CD8-positive, alpha-beta memory T cell (primary cell): ENCODE measurements at places on chromosomes 3 and 15. TPM values are rescaled to one million over a fixed set of nuclear protein-coding genes. Genes with fewer than 3 reads are reported as not detected.

DNA sequence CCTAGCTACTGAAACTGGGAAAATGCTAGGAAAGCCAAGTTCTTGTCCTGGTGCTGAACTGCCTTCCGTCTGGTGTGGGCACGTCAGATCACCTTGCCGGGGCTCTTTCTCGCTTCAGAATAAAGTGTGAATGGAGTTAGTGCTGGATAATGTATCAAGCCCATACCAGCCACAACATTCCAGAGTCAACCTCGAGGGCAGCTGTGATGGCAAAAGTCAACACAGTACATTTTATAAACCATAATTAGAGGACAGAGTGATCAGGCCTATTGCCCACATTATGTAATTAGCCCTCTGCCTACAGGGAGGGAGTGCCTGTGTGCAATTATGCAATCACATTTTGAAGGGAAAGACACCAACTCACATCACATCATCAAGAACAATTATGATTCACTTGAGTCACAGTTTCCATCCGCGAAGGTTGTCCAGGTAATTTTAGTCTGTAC lies 165.2 kb downstream of the RORA start:
- DNase-seq: no peak
- no peaks in the 10 kb centered on the region for H3K36me3 ChIP-seq
- no peaks in the 10 kb centered on the region for H3K4me1 ChIP-seq
- H3K27ac ChIP-seq: no peak overlapping the region

- H3K4me3 ChIP-seq: no peak overlapping the region
- no peaks in the 10 kb centered on the region for H3K36me3 ChIP-seq
- no peaks in the 10 kb centered on the region for H3K4me1 ChIP-seq
- H3K27me3 ChIP-seq: no peaks in the 10 kb centered on the region
Measured at GRCh38 chr3:175608911-175609310, 749.8 kb downstream of the NAALADL2 start.

GRCh38 chr3:53709256-53709655 lies 137.0 kb downstream of the CHDH start:
- no peak overlapping the region for H3K4me3 ChIP-seq

DNA sequence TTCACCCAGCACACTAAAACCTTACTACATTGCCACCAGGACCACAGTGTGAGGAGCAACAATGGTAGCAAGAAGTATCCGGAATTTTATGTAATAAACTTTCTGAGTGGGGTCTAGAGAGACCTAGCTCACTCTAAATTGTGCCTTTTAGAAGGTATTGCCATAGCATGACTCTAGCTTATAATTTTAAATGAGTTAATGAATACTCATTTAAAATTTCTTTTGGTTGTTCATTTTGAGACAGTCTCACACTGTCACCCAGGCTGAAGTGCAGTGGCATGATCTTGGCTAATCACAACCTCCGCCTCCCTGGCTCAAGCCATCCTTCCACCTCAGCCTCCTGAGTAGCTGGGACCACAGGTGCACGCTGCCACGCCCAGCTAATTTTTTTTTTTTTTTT lies 26.2 kb downstream of the EDC3 start:
- no peak overlapping the region for H3K27ac ChIP-seq
- no peaks in the 10 kb centered on the region for H3K27me3 ChIP-seq
- H3K4me3 ChIP-seq: no peak overlapping the region
- peaks cover 32% of the 10 kb centered on the region for H3K36me3 ChIP-seq

GRCh38 chr3:68996356-68996995 lies 17.0 kb downstream of the EOGT start:
- H3K27me3 ChIP-seq: no peaks in the 10 kb centered on the region
- H3K27ac ChIP-seq: no peak overlapping the region
- no peaks in the 10 kb centered on the region for H3K4me1 ChIP-seq
- H3K4me3 ChIP-seq: no peak overlapping the region
- no peak for DNase-seq
- no peaks in the 10 kb centered on the region for H3K36me3 ChIP-seq

DNA sequence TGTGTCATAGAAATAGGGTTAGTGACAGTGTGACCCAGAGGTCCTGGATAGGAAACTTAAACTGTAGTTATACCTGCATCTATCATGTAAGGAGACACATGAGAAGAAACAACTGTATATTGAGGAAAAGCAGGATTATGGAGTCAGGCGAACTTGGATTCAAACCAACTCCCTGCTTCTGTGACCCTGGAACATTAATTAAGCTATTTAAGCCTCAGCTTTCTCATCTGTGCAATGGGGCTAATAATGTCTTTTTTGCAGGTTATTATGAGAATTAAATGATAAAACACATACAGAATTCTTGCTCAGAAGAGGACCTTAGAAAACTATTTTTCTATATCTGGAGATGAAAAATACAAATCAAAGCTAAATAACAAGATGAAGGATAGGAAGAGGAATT lies 481.8 kb downstream of the MECOM start:
- H3K4me1 ChIP-seq: no peaks in the 10 kb centered on the region
- H3K27ac ChIP-seq: no peak overlapping the region
- DNase-seq: no peak
- no peak overlapping the region for H3K4me3 ChIP-seq
- no peaks in the 10 kb centered on the region for H3K27me3 ChIP-seq

- no peak overlapping the region for H3K4me3 ChIP-seq
- H3K27me3 ChIP-seq: no peaks in the 10 kb centered on the region
- H3K4me1 ChIP-seq: no peaks in the 10 kb centered on the region
- H3K36me3 ChIP-seq: no peaks in the 10 kb centered on the region
- no peak overlapping the region for H3K27ac ChIP-seq
- DNase-seq: no peak
Measured at GRCh38 chr3:81776643-81777042, 15.2 kb upstream of the GBE1 start.

DNA sequence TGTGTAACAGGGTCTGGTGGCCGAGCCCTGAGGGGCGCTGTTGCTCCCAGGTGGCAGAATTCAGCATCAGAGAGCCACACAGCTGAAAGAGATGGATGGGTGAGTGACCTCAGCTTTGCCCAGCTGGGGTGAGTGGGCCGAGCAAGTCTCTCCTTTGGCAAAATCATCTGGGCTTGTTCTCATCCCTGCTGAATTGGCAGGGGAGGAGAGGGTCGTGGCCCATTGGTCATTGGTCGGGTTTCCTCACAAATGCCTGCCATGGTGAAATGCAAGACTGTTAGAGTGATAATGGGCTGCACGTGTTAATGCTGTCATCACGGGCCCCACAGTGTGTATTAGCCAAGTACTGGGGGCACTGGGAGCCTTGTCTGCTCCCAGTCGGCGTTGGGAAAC lies 15.9 kb downstream of the ABHD2 start:
- no peaks in the 10 kb centered on the region for H3K27me3 ChIP-seq
- DNase-seq: no peak
- H3K4me3 ChIP-seq: no peak overlapping the region

- H3K27me3 ChIP-seq: peaks cover 5% of the 10 kb centered on the region
- H3K27ac ChIP-seq: no peak overlapping the region
- peaks cover 3% of the 10 kb centered on the region for H3K4me1 ChIP-seq
- DNase-seq: no peak
- H3K36me3 ChIP-seq: no peaks in the 10 kb centered on the region
Measured at GRCh38 chr15:95262866-95263564, 1031.7 kb downstream of the MCTP2 start.

GRCh38 chr3:187318819-187319616 lies 27.5 kb upstream of the MASP1 start:
- no peaks in the 10 kb centered on the region for H3K36me3 ChIP-seq
- H3K27ac ChIP-seq: no peak overlapping the region
- peak overlapping the region; percentile 3 for H3K4me3 ChIP-seq
- H3K4me1 ChIP-seq: peaks cover 12% of the 10 kb centered on the region

- H3K4me1 ChIP-seq: no peaks in the 10 kb centered on the region
- no peak for DNase-seq
- H3K27ac ChIP-seq: no peak overlapping the region
Measured at GRCh38 chr3:43210049-43211027, 76.0 kb upstream of the SNRK start.

- peaks cover 62% of the 10 kb centered on the region for H3K4me1 ChIP-seq
- H3K27ac ChIP-seq: no peak overlapping the region
- no peak overlapping the region for H3K4me3 ChIP-seq
- no peaks in the 10 kb centered on the region for H3K27me3 ChIP-seq
Measured at GRCh38 chr3:18394384-18394995, 30.6 kb downstream of the SATB1 start.

DNA sequence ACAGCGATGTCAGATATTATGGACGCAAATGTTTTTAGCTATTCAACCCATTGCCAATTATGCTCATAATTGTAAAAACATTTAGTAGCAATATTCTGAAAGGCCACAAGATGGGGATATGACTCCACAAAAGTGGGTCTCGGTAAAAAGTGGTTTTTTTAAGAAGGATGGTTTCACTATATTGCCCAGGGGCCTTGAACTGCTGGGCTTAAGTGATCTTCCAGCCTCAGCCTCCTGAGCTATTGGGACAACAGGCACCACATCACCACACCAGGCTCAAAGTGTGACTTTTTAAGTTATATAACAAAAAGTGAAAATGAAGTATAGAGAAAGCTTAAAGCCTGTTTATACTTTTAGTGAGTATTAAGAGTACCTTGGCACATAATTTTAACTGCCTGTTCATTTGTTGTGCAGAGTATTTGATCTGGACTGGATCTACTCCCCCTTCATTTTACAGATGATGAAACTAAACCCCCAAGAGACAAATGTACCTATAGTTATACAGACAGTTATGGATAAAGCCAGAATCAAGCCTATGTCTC lies 9.4 kb downstream of the NAA50 start:
- peaks cover 10% of the 10 kb centered on the region for H3K4me1 ChIP-seq
- H3K27ac ChIP-seq: no peak overlapping the region
- H3K4me3 ChIP-seq: no peak overlapping the region

- no peaks in the 10 kb centered on the region for H3K27me3 ChIP-seq
- DNase-seq: no peak
- no peaks in the 10 kb centered on the region for H3K4me1 ChIP-seq
- no peak overlapping the region for H3K4me3 ChIP-seq
Measured at GRCh38 chr3:179956416-179956830, 80.3 kb downstream of the PEX5L start.

- DNase-seq: no peak
- H3K36me3 ChIP-seq: no peaks in the 10 kb centered on the region
- no peak overlapping the region for H3K4me3 ChIP-seq
- no peaks in the 10 kb centered on the region for H3K27me3 ChIP-seq
- H3K4me1 ChIP-seq: no peaks in the 10 kb centered on the region
Measured at GRCh38 chr3:80355144-80355543, 587.3 kb upstream of the ROBO1 start.

GRCh38 chr3:108098003-108098370 lies 7.2 kb upstream of the CD47 start:
- H3K4me3 ChIP-seq: no peak overlapping the region
- H3K4me1 ChIP-seq: peaks cover 40% of the 10 kb centered on the region
- DNase-seq: no peak
- H3K27me3 ChIP-seq: no peaks in the 10 kb centered on the region
- no peaks in the 10 kb centered on the region for H3K36me3 ChIP-seq

Gene MESP2
- total RNA-seq: not detected

Gene RNU6-1
- total RNA-seq: not detected

Gene LRRC2
- 0.04 TPM for total RNA-seq

Gene LDHAL6B
- not detected for total RNA-seq

Gene GRM7
- not detected for total RNA-seq

Gene ITIH4
- total RNA-seq: 11.2 TPM
